ENCODE measurements at places on chromosomes 2 and 18.

DNA sequence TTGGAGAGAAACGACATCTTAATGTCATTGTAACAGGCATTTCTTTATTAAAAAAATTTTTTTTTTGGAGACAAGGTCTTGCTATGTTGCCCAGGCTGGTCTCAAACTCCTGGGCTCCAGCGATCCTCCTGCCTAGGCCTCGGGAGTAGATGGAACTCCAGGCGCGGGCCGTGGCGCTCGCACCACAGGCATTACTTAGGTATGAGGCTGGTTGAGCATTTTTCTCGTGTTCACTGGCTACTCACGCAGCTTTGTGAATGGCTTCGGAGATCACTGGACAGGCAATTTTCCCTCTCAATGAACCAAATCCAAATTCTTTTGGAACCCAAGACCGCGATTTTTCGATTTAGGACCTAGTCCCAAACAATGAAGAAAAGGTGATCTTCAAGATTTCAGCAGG lies 795 bp upstream of the TCF7L1 start:
- DNase-seq: no peak

DNA sequence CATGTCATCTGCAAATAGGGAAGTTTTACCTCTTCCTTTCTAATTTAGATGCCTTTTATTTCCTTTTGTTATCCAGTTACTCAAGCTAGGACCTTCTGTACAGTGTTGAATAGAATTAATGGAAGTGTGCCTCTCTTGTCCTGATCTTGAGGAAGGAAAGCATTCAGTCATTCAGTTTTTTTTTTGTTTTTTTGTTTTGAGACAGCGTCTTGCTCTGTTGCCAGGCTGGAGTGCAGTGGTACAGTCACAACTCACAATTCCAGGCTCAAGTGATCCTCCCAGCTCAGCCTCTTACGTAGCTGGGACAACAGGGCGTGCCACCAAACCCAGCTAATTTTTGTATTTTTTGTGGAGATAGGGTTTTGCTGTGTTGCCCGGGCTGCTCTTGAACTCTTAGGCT lies 203.9 kb upstream of the ALPP start:
- DNase-seq: no peak

DNA sequence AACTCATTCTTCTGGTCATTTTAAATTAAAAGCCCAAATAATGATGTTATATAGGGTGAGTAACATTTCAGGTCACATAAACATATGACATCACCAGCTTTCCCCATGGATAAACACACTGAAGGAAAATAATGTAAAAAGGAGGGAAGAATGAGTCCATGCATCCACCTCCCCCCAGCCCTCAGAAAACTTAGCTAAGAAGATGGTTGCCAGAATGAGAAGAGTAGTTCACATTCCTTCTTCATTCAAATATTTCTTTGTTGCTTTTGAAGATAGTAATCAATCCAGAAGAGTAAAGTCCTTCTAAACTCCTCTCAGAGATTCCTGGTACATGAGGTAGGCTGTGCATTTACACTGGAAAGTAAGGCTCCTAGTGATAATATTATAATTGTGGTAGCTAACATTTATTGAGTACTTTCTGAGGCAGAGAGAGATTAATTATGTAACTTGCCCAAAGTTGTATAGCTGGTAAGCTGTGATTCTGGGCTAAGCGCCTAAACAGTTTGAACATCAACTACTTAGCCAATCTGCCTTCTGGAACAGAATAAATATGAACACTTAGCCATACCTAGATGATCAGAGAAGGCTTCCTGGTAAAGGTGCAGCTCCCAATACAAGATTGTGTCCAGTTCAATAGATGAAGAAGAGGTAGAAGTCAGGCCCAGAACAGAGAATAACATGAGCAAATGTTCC lies 256.7 kb upstream of the FN1 start:
- DNase-seq: peak; percentile 47

GRCh38 chr2:65638443-65638842 lies 206.0 kb upstream of the SPRED2 start:
- no peak for DNase-seq

DNA sequence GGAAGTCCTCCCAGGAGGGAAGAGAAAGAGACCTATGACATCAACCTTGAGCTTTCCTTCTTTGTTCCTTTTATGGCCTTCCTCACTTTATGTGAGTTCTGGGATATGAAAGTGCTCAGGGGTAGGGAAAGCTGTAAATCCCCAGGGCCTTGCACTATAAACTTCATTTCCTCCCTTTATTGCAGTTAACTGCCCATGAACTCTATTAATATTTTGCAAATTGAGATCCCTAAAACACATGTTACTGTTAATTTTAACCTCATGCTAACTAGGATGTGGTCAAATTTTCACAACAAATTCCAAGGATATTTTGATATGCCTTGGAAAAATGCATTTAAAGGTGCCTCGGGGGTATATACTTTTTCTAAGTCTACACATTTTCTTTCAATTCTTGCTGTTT lies 359.9 kb downstream of the OSR1 start:
- DNase-seq: no peak

GRCh38 chr2:17373741-17374140 lies 144.5 kb downstream of the RAD51AP2 start:
- peak; percentile 61 for DNase-seq

GRCh38 chr2:180033993-180034894 lies 27.1 kb upstream of the CWC22 start:
- peak; percentile 31 for DNase-seq

Measured in kidney tubule cell (primary cell).